NCI-H345 (cell line): ENCODE measurements at places on chromosomes 2 and 18.

- DNase-seq: no peak
Measured at GRCh38 chr2:236672606-236673005, 103.0 kb downstream of the ACKR3 start.

DNA sequence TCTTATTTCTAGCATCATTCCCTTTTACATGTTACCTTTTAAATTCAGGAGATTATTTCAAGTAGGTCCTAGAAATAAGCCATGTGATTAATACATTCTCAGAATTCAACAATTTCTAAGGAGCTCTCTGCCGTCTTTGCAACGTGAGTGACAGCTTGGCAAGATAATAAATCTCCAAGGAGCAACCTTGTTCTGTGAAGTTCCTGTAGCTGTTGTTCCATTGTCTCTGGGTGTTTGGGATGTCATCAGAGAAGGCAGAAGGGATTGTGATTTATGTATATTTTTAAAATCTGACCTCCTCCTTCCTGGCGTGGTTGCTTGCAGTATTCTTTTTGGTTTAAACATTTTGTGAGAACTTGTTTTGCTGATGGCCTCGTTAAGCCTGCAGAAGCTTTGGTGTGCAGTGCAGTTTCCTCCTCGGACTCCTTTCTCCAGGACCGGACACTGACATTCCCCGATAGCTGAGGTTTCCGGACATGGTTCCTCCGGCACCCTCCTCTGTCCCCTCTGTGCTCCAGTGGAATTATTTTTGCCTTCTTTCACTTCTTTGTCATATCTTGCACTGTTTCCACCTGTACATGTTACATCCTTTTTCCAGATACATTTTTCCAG is 33.7 kb downstream of the RAMP1 start:
- no peak for DNase-seq

GRCh38 chr2:28300485-28301341 is 91.9 kb upstream of the FOSL2 start:
- no peak for DNase-seq

GRCh38 chr2:65357095-65357958 is 75.1 kb downstream of the SPRED2 start:
- peak; percentile 16 for DNase-seq
